ENCODE measurements at places on chromosomes 7 and 10.

DNA sequence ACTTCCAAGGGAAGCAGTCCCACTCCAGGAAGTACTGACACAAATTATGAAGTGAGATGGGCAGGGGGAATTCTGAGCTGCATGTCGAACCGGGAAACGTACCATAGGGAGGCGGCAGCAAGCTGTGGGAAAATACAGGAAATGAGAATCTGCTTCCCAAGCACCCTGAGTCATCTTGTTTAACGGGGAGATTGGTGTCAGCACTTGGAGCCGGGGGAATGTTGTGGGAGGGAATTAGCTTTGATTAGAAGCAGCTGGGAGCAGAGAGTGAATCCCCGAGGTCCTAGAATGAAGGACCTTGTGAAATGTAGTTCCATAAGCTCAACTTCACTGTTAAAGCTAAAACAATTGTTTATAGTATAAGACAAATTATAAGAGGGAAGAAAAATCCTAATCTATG lies 141.4 kb upstream of the PRKCQ start:
- DNase-seq, result peak; percentile 31

- DNase-seq, result no peak
These were observed 35.4 kb downstream of the UNC5B start for GRCh38 chr10:71247804-71248203.

- no peak for DNase-seq
These were observed 34.4 kb upstream of the FAM20C start for GRCh38 chr7:157771-158625.

- no peak for DNase-seq
These were observed 161.0 kb upstream of the TRIM24 start for GRCh38 chr7:138299066-138299465.

DNA sequence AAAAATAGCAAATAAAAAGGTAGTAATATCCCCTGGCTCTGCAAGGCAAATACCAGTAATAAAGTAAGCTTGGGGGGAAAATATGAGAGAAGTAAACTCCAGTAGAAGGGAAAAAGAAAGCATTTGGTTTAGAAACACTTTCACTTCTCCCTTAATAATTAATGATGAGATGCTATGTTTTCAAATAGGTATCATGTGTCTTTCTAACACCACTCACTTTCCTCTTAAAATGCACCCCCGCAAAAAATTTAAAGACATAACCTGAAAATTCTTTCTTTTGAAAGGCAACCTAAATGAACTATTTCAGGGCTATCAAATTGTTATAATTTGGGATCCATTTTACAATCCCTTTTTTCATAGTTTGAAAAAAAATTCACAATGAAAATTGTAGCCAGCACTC lies 240.3 kb downstream of the SNX10 start:
- DNase-seq, result no peak

DNA sequence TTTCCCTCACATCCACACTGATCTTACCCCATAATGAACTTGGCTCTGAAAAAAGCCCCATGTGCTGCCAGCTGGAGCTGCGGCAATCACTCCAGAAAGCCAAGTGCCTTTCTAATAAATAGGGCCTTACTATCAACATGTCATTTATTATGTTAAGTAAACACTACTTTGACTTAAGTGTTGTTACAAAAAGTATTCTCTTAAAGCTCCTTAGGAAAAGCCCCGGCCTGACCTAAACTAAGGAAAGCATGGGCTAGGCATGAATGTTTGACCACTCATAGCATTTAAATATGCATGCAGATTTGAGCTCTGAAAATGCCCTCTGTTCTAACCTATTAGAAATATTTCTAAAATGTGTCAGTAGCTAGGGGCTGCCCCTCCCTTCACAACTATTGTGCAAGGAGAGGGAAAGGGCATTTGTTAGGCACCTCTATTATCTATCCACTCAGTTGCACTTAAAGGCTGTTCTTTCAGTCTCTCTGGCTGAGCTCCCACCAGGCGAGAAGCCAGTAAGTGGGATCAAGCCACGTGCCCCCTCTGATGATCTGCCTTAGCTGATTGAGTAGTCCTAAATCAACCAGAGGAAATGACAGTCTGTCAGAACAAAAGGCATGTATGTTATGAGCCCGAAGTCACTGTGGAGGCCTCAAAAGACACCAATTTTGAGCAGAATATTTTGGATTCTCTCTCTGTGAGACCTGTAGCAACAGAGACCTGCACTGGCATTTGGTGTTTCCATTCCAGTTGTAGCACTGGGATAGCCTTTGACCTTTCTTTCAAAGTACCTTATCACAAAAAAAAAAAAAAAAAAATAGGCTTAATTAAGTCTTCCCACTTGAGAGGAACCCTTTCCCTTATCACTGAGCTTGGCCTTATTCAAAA lies 77.1 kb downstream of the ITGB8 start:
- DNase-seq, result no peak
